Activated gamma-delta T cell (primary cell): ENCODE measurements at places on chromosomes 11 and 22.

DNA sequence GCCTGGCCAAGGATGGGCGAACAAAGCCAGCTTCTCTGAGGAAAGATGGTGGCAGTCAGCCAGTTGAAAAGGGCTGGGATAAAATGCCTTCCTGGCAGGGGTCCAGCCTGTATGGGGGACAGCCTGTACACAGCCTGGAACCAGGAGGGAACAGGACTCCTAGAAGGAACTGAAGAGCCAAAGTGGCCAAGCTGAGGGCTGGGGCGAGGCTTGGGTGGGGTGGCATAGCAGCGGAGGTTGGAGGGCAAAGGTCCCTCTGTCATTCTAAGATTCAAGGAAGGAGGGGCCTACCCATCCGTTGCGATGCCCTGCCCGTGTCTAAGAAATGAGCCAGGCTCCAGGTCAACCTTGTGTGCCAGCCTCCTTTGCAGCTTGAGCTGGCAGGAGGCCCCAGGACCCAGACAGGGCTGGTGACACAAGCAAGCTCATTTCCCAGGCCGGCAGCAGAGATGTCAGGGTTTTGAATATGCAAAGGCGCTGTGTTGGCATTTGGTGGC lies 22.6 kb downstream of the FADD start:
- no peak for DNase-seq

DNA sequence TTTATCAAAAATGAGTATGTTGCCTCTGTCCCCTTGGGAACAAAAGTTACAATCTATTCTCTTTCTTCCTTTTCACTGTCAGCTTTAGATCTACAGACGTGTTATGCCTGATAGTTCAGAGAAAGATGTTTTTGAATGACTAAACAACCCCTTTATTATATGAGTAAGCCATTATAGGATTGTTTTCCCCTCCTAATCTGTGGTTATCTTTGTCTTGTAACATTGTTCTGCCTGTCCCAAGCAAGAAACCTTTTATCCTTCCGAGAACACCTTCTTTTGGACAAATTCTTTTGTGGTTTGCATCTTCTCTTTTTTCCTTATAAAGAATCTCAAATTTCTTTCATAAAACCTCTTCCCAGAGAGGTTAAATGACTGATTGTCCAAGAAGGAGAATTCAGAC lies 208.4 kb downstream of the DDX10 start:
- no peak for DNase-seq

DNA sequence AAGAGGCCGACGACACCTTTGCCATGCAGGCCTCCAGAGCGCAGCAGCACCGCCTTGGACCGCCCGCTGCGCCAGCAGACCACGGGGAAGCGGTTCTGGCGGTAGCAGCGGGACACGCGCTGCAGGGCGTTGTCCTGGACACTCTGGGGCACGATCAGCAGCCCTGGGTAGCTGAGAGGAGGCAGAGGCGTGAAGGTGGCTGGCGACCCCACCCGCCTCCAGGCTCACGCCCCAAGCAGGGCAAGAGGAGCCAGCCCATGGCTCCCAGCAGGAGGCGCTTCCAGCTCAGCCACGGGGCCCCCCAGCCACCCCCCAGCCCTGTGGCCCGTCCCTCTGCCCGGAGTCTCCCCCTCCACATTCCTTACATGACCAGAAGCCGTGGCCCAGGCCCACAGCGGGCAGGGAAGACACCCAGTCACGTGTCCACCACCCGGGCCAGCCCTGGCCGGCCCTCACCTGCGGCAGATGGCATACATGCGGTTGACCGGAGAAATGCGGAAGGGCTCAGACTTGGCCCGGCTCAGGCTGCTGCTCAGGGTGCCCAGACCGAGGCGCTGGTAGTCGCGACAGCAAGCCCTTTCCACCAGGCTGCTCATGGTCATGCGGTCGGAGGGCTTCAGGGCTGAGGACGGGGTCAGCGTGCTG lies 15.2 kb downstream of the SBF1 start:
- no peak for DNase-seq

GRCh38 chr11:62145261-62145871 lies 21.6 kb downstream of the INCENP start:
- no peak for DNase-seq

- no peak for DNase-seq
Measured at GRCh38 chr11:112835591-112836255, 125.5 kb upstream of the NCAM1 start.

- DNase-seq = no peak
Measured at GRCh38 chr11:117838901-117839300, 14.4 kb upstream of the FXYD2 start.
